Activated CD8-positive, alpha-beta memory T cell treated with anti-CD3 and anti-CD28 coated beads for 24 hours (primary cell): ENCODE measurements at places on chromosomes 11 and 22.

DNA sequence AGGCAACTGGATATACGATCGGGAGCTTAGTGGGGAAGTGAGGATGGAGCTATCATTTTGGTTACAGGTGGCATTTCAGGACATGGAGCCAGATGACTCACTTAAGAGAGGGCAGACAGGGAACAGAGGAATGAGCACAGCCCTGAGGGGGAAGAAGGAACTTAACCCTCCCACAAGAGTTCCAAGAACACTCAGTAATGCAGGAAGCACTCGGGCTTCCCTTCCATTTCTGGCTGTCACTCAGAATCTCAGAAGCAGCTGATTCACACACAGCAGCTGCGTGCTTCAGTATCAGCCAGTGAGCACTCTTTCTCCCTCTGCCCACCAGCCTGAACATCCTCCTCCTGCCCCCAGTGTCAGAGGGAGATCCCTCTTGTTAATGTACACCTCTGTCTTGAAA lies 34.8 kb downstream of the EFCAB6 start:
- DNase-seq = no peak

DNA sequence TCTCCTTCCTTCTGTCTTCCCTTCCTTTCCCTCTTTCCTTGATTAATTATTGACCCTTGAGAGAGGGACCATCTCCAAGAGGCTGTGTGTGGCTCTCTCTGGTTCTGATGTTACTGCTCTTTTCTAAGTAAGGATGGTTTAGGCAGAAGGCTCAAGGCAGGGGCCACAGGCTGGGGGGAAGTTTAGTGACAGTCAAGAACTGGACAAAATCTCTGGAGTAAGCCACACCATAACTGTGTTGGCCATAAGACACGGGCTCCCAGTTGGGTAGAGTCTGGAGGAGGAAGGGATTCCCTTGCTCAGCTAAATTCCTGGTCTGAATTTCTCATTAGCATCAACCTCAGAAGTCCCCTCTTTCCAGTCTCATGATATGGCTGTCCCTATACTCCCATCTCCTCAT lies 74.7 kb downstream of the BUD13 start:
- DNase-seq = peak; percentile 13

DNA sequence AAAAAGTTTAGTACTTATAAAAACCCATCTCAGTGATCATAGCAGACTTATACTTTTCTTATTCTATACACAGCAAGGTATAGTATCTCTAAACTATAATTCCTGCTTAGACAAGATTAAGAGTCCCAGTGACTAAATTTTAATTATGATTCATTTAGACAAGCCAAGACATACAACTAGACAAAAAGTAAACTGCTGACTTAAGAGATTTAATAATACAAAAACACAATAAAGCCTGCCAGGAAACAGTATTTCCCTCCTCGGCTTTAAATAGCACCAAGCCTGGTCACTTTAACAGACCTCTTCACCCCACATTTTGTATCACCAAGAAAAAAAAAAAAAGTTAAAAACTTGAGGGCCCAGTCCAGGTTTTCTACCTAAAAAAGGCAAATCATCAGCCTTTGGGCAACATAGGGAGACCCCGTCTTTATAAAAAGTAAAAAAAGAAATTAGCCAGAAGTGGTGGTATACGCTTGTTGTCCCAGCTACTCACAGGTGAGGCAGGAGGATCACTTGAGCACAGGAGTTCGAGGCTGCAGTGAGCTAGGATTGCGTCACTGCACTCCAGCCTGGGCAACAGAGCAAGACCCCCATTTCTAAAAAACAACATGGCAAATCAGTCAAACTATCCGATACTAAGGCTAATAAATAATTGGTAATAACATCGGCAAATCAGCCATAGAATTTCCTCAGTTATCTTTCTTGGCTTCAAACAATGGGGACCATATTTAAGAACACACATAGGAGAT lies 53.8 kb downstream of the SIK3 start:
- DNase-seq = no peak

DNA sequence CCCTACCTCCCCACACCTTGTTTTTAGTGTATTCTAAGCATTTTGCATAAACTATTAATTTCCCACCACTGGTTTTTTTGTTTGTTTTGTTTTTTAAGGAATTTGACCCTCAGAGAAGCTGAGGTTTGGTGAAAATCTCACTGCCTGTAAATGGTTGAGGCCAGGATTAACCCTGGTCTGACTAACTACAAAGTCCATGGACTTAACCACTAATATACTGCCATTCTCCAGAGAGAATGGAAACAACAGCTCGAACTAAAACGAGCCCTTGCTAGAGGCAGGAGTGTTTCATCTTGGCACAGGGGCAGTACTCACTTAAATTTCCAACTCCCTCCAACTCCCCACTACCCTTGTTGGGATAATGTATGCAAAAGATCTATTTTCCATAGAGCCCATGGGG lies 3.0 kb downstream of the CTNND1 start:
- no peak for DNase-seq

GRCh38 chr11:35620795-35621194 lies 2.5 kb downstream of the FJX1 start:
- no peak for DNase-seq
